ENCODE measurements at places on chromosomes 12 and 14.

GRCh38 chr12:5390174-5390799 lies 41.6 kb upstream of the NTF3 start:
- no peak for DNase-seq

DNA sequence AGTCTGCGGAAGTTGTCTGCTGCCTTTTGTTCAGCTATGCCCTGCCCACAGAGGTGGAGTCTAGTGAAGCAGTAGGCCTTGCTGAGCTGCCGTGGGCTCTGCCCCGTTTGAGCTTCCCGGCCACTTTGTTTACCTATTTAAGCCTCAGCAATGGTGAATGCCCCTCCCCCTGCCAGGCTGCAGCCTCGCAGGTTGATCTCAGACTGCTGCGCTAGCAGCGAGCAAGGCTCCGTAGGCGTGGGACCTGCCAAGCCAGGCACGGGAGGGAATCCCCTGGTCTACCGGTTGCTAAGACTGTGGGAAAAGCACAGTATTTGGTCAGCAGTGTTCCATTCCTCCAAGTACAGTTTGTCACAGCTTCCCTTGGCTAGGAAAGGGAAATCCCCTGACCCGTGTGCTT lies 143.6 kb downstream of the DYRK2 start:
- peak; percentile 45 for DNase-seq

- no peak for DNase-seq
Observed at GRCh38 chr12:12992418-12993130, 7.5 kb downstream of the HEBP1 start.

GRCh38 chr12:56941299-56942017 lies 7.2 kb upstream of the SDR9C7 start:
- peak; percentile 33 for DNase-seq

DNA sequence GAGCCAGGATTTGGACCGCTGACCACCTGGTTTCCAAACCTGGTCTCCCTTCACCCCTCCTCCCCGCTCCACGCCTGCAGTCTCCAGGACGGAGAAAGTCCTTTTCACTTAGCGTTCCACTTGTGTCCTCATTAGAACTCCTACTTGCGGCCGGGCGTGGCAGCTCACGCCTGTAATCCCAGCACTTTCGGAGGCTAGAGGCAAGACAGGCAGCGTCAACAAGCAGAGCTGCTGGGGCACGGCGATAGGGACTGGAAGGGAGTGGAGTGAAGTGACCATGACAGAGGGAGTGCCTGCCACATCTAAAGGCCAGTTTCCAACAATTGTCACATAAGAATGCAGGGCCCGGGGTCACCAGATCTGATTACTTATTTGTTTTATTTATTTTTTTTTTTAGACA lies 132.5 kb upstream of the NCOR2 start:
- peak; percentile 29 for DNase-seq
